ENCODE measurements at places on chromosomes 16 and 17.

DNA sequence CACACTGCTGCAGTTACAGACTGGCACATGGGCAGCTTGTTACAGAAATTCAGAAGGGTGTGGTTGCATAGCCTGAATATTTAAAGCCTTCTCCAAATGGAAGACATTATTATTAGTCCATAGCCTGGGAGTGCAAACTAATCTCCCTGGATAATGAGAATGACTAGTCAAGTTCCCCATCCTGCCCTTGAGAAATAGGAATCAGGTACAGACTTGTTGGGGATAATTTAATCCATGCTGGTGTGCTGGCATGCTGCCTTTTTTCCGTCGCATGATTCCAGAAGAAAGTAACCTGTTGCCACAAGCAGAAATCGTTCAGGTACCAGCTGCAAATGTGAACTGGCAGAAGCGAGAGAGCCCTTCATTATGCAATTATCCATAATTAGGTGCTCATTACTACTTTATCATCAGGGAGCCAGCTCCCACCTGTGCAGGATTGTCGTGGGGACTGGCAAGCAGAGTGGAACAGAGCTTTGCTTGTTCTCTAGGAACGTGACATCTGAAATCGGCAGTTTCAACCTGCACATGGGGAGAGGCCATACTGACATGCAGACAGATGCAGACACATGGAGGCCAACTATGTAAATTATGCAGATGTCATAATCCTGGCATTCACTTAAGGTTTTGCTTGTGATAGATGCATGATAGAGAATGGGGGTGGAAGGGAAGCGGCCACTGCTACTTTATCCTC is 419.4 kb downstream of the PMP22 start:
- DNase-seq, result no peak

DNA sequence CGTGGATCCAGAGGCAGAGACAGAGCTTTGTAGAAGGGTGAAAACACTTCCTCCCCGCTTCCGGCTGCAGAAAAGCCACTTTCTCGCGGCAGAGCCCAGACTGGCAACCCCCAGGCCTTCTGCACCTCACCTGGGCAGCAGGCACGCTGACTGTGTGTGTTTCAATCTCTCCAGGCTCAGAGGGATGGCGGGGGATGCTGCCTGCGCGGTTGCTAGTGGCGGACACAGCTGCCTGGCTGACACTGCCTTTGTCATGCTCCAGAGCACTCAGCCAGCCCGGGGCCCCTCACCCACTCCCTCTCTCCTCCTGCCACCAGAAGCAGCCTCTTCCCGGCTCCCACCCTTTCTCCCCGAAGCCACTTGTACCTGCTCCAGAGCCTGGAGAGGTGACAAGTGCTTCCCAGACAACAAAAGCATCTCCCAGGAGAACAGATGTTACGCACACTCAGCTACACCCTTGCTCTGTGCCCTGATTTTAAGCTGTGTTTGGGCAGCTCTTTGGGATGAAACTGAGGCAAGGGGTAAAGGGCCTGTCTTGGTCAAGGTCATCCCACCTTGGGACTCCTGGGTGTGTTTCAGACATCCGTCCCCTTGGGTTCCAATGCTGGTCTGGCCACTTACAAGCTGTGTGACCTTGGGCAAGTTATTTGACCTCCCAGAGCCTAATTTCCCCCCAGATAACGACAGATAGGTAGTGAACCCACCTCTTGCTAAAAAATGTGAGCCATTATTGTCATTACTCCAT is 9.2 kb upstream of the GLIS2 start:
- DNase-seq, result no peak

DNA sequence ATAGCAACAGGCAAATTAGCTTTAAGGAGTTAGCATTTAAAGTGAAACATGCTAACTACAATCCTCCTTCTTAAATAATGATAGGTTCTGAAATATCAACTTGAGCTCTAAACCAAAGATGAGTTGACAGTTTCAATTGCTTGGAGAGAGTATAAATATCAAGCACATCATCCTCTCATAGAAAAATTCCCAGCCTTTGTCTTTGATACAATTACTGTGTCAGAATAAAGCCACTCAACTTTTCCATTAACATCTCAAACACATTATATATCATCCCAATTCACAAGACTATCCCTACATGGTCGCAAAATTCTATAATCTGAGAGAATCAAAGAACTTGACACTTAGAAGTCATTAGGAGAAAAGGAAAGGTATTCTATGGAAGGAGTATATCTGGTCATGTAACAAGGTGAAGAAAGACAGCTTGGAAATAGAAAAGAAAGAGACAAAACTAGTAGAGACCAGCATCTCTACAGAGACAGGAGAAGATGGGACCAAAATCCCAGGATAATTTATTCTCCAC is 189.8 kb downstream of the CEP112 start:
- no peak for DNase-seq

GRCh38 chr17:82874011-82874835 is 34.4 kb upstream of the ZNF750 start:
- no peak for DNase-seq

GRCh38 chr16:76947749-76948148 is 243.2 kb upstream of the MON1B start:
- no peak for DNase-seq

GRCh38 chr16:66548868-66549267 is 1.1 kb downstream of the TK2 start:
- DNase-seq, result no peak

DNA sequence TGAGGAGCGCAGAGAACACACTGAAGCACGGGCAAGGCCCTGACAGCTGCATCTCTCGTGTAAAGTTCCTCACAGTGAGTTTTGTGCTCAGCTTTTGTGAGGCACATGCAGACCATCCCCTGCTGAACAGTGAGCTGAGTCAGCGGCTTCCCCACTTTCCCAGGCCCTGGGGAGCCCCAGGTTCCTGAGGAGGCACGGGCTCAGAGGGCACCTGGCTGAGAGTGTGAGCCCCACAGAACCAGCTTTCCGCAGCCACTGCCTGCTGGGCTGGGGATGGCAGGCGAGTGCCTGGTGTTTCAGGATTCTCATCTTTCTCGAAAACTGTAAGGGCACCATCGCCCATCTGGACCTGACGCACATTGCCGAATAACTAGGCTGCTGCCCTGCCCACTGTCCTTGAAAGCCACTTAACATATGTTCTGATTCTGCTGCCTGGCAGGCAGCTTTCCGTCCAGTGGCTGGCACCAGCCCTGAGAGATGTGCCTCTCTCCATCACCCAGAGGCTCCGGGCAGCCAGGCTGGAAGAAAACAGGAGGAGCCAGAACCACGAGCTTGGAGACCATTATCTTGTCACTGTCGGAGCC is 266.7 kb upstream of the FOXF1 start:
- DNase-seq, result peak; percentile 3

GRCh38 chr17:65485388-65486299 is 75.8 kb downstream of the AXIN2 start:
- DNase-seq, result peak; percentile 14

DNA sequence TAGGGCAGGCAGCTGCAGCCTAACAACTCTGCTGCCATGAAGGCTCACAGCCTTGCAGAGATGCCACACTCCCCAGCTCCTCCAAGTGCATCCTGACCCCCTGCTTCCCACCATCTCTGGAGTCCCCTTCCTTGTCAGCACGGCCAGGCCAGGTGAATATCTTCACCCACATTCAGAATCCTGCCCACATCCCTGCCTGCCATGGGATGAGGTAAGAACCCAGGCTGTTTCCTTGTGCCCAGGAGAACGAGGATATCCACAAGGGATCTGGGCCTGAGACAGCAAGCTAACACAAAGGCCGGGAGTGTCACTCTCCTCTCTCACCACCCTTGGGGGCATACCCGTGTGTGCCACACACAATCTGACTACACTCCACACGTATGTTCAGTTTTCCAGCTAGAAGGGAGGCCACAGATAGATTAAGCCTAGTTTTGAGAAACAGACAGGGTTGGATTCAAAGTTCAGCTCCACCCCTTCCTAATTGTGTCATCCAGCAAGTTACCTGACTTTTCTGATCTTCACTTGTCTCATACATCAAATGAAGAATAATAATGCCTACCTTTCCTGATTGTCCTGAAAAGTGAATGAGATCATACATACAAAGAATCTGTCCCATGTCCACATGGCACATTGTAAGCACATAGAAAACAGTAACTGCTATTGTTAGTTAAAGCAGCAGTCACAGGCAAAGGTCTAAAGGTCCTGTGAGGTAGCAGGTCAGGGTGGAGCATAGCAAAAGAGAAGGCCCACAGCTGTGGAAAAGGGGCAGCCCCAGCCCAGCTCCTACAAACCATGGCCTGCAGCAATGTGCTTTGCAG is 17.4 kb upstream of the SUPT4H1 start:
- DNase-seq, result no peak

GRCh38 chr17:63289931-63290330 is 156.2 kb downstream of the CYB561 start:
- no peak for DNase-seq

- DNase-seq, result peak; percentile 91
Measured at GRCh38 chr16:57619606-57620334, 8.7 kb upstream of the ADGRG1 start.

- DNase-seq, result no peak
Measured at GRCh38 chr17:4005296-4006164, 41.3 kb upstream of the ATP2A3 start.

DNA sequence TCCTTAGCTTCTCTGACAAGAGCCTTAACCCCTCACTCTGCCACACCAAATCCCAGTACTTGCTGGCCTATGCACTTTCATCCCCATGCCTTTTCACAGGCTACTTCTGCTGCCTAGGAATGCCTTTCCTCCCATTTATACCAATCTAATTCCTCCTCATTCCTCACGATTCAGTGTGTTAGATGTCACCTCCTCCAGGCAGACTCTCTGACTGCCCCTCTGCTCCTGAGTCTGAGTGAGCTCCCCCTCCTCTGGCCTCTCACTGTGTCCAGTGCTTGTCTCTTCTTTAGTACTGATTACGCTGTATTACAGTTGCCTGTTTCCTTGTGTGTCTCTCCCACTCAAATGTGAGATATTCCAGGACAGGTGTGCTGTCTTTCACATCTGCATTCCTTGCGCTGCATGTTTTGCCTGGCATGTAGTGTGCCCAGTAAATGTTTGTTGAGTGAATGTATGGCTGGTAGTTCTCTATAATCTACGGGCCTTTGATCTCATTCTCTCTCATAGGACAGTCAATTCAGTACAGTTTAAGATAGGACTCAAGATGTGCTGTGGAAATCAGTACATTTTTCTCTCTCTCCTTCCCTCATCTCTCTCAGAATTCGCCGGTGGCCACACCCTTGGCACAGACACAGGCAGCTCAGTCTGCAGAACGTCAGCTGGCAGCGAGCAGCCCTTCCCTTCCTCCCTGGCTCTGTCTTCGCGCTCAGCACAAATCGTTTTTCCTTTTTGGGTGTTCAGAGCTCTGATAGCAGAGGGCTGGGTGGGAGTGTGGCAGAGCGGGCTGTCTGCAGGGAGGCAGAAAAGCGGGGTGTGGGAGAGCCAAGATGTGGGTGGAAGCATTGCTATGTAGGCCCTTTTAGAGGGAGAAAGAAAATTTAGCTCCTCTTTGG is 18.5 kb downstream of the ARL4D start:
- no peak for DNase-seq

- no peak for DNase-seq
Measured at GRCh38 chr16:51290442-51291285, 139.6 kb upstream of the SALL1 start.

DNA sequence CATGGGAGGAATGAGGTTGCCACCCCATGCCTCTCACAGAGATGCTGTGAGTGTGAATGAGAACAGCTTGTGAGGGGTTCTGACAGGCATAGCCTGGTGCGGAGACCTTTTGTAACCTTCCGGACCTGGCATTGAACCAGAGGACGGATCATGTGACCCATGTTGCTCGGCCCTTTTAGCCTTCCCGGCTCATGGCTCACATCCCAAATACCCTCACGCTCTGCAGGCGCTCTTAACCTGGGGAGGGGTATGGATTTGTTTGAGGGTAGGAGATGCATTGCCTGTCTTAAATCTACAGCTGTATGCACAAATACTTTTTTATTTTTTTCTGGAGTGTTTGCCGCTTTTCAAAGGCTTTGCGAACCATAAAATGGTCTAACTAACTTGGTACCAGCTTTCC is 102.4 kb upstream of the CRHR1 start:
- no peak for DNase-seq

GRCh38 chr17:29076087-29076486 is 33.1 kb downstream of the PIPOX start:
- DNase-seq, result no peak

- DNase-seq, result peak; percentile 85
Measured at GRCh38 chr17:78442648-78443218, 64.3 kb downstream of the PGS1 start.

- no peak for DNase-seq
Measured at GRCh38 chr16:89104930-89105571, 11.4 kb downstream of the ACSF3 start.

GRCh38 chr16:4362476-4363135 is 9.0 kb upstream of the VASN start:
- no peak for DNase-seq

DNA sequence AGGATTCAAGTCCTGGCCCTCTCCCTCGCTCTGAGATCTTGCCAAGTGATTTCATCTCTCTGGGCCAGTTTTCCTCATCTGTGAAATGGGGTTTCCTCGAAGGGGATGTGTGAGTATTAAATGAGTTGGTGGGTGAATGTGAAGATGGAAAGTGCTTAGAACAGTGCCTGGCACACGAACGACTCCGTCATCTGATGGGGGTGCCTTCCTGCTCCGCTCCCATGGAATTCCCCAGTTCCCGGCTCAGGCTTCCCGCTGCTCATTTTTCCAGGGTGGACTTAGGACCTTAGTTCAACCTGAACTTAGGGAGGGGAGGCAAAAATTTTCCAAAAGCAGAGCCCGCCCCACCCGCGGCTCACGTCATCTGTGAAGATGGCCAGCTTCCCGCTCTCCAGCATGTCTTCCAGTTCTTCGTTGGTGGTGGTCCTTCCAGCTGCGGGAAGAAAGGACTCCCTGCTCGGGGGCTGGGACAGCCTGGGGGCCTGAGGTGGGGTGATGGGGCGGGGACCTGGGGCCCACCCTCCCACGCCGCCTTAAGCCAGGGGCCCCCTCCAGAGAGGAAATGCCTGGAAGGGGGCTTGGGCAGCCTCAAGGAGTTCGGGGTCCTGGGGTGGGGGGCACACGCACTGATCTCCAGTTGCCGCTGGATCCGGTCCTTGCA is 11.4 kb downstream of the HSD3B7 start:
- DNase-seq, result no peak

DNA sequence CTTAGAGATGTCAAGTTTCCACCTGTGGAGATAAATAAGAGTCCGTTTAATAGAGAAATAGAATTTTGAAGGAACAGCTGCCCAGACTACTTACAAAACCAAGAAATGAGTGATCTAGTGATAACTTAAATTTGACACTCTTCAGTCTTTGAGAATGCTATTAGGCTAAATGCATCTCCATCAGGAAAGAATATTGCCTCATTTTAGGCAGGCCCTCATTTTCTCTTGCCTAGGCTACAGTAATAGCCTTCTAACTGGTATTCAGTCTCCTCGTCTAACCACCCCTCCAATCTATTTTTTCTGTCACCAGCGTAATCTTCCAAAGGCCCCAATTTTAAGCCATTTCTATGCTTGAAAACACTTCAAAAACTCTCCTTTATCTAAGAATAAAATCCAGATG is 537.8 kb upstream of the CA10 start:
- DNase-seq, result no peak

GRCh38 chr16:86663685-86664521 is 85.6 kb downstream of the FOXL1 start:
- DNase-seq, result no peak
